ENCODE measurements at places on chromosomes 6 and 20.

DNA sequence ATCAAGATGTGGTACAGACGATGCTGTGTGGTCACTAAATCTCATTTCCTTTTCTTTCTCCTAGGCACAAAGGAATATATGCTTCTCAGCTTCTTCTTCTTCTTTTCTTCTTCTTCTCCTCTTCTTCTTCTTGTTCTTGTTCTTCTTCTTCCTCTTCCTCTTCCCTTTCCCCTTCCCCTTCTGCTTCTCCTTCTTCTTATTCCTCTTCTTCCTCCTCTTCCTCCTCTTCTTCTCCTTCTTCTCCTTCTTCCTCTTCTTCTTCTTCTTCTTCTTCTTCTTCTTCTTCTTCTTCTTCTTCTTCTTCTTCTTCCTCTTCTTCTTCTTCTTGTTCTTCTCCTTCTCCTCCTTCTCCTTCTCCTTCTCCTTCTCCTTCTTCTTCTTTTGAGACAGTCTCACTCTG lies 190.4 kb upstream of the DTNBP1 start:
- no peak for DNase-seq

DNA sequence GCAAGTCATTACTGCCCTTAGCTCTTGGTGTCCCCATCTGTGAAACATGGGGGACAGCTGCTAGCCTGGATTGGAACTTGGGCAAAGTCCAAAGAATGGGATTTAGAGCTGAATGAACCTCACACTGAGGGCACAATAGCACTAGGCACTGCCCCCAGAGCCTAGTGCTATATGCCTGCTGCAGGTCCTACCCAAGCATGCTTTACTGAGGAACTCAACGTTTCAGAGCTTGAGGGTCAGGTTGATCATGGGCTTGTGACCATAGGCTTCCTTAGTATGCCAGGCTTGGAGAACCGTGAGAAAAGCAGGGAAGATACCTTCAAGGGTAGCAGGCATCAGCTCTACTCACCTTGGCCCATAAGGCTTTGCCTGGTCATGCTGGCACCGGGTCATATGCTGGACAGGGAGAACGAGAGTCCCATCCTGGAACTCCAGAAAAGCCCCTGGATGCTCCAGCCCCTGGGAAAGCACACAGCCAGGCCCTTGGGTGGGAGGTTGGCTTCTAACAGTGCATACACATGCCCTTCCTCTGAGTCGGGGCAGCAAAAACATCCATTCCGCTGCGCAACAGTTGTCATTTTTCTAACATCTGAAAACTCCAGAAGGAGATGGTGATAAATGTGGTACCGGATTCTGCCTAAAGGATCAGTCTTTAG lies 29.7 kb downstream of the EIF2S2 start:
- DNase-seq: no peak

DNA sequence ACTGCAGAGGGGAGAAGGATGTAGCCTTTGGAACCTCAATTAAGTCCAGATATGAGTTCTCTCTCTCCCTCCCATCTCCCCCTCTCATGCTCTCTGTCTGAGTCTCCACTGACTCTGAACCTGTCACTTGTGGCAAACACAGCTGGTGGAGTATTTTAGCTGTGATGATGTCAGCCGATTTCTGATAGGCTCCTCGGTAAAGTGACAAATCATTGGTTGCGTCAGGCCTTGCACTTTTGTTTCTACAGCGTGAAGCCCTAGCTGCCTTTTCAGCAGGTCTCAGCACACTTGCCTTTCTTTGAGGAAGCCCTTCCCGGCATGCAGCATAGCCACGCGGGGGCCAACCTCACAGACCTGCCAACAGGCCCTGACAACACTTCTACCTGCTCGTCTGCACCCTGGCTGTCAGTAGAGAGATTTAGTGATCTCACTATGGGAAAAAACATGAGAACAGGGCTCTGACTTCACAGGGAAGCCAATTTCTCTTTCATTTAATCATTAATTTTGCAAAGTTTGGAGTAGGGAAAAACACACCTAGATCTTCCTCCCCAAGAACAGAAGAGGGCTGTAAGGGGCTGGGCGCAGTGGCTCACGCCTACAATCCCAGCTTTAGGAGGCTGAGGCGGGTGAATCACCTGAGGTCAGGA lies 84.4 kb downstream of the GMPR start:
- DNase-seq: peak; percentile 90

GRCh38 chr20:62675877-62676260 lies 32.8 kb upstream of the NTSR1 start:
- DNase-seq: no peak

DNA sequence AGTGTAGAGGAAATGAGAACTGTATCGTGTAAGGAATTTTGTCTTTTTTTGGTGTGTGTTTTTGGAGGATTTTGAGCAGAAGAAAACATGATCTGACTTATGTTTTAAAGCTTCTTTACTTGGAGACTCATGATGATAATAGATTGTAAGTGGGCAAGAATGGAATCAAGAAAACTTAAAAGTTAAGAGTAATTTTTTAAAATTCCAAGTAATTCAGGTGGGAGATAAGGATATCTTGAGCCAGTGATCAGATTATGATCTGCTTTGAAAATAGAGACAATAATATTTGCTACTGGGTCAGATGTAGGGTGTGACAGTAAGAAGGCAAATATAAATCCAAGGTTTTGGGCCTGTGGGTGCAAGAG lies 734 bp downstream of the ZSCAN26 start:
- no peak for DNase-seq

GRCh38 chr6:84638286-84638685 lies 126.1 kb downstream of the TBX18 start:
- DNase-seq: no peak

DNA sequence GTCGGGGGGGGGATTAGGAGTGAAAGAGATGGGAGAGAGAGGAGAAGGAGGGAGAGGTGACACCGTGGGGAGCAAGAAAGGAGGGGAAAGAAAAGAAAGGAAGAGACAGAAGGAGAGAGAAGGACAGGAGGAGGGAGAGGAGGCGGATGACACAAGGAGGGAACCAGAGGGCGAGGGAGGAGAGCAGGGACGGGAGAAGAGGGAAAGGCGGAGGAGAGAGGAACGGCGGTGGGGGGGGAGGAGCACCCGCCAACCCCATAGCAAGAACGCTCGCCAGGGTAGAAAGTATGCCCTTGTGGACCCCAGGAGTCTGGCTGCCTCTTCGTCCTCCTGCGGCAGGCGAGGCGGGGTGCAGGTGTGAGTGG lies 4.5 kb upstream of the INSM1 start:
- no peak for DNase-seq

- no peak for DNase-seq
Measured at GRCh38 chr6:10416863-10417641, 2.2 kb upstream of the TFAP2A start.

- peak; percentile 14 for DNase-seq
Measured at GRCh38 chr20:22248051-22248667, 336.2 kb downstream of the FOXA2 start.

GRCh38 chr20:44807051-44807683 lies 3.2 kb downstream of the RIMS4 start:
- no peak for DNase-seq

DNA sequence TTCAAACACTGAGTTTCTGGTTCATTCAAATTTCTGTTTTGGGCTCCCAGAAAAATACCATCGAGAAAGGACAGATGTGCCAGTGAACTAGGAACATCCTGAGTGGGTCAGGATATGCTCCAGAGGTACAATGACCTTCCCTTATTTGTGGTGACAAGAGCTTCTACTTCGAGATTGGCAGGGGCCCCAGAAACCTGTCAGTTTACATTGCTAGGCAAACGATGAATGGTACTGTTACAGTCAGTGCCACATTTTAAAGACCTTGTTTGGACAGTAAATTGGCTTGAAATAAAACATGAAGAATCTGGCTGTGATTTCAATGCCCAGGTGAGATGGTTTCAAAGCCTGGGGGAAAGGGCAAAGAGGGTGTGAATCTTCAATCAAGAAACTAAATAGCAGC lies 454.5 kb upstream of the ID4 start:
- no peak for DNase-seq

GRCh38 chr20:44026647-44027342 lies 112.1 kb downstream of the TOX2 start:
- DNase-seq: no peak

DNA sequence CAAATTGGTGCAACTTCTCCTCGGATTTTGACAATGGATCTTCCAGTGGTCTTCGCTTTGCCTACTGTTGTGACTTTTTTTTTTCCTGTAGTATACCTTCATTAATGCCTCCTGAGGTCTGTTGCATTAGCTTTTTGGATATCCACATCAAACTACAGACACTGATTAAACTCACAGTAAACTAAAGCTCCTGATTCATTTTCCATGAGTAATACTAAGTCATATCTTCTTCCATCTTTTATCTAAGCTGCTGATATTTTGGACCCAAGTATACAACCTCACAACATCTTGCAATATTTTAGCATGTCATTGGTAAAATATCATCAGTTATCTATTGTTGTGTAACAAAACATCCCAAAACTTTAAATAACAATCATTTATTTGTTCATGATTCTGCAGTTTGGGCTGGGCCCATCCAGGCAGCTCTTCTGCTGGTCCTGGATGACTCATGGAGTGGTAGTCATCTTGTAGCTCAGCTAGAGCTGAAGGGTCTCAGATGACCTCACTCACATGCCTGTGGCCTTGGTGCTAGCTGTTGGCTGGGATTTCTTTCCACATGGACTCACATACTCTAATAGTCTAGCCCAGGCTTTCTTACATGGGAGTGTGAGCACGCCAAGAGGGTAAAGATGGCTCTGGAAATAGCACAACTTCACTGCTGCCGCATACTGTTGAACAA lies 78.3 kb upstream of the SRSF6 start:
- no peak for DNase-seq

DNA sequence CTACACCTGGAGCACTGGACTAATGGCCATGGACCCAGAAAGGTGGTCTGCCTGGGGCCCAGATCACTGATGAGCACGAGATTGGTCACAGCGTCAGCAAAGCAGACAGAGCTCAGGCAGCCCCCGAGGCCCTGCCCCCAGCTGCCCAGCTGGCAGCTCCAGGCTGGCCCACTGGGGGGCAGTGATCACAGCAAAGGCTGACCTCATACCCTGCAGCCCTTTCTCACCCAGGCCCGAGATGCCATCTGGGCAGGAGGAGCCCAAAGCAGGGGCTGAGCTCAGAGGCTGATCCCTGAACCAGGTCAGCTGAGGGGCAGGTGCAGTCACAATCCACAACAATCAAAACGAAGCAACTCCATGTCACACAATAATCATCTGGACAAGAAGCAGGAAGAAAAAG lies 4.1 kb downstream of the MAP1LC3A start:
- peak; percentile 49 for DNase-seq

DNA sequence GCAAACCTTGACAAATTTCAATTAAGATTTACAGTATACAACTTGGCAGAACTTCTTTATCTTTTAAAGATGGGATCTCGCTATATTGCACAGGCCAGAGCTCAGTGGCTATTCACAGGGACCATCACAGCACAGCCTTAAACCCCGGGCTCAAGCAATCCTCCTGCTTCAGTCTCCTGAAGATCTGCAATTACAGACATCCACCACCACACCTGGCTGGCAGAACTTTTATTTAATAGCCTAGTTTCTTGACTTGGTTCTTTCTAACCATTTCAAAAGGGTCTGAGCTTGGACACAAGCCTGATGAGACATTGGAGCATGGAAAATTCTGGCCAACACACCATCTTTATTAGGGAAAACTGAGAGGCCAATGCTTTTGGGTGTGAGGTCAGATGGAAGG lies 151.6 kb upstream of the KCNG1 start:
- DNase-seq: no peak

DNA sequence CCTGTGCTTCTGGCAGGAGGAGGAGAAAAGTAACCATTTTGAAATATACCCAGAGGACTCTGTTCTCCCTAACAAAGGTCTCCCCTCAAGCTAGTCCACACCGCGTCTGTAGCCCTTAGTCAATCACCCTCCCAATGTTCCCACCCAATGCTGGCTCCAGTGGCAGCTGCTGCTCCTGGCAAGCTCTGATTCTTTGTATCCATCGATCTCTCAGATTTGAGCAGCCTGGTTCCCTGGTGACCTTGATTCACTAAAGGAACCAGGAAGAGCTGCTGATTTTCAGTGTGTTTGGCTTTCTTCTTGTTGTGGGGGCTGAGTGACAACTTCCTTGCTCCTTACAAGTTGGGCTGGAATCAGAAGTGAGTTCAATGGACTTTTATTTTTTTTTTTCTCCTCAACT lies 68.5 kb downstream of the FOXC1 start:
- no peak for DNase-seq

DNA sequence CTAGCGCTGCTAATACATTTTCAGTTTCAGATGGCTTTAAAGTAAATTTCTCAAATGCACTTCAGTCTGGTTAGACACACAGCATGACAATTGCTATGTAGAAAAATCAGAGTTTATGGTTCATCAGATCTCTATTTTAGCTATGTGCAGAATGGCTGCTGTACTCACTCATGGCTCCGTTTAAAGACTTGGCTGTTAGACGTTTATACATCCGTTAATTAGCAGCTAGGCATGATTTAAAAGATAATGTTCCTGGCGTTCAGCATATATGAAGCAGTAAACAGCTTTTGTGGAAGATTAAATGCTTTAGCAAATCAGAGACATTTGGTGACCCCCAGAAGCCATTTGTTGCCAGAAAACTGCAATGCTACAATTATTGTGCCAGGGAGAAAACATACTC lies 350.0 kb upstream of the MANEA start:
- DNase-seq: no peak

GRCh38 chr6:358847-359246 lies 32.7 kb upstream of the IRF4 start:
- DNase-seq: no peak

GRCh38 chr6:130098317-130098716 lies 79.9 kb downstream of the L3MBTL3 start:
- no peak for DNase-seq

DNA sequence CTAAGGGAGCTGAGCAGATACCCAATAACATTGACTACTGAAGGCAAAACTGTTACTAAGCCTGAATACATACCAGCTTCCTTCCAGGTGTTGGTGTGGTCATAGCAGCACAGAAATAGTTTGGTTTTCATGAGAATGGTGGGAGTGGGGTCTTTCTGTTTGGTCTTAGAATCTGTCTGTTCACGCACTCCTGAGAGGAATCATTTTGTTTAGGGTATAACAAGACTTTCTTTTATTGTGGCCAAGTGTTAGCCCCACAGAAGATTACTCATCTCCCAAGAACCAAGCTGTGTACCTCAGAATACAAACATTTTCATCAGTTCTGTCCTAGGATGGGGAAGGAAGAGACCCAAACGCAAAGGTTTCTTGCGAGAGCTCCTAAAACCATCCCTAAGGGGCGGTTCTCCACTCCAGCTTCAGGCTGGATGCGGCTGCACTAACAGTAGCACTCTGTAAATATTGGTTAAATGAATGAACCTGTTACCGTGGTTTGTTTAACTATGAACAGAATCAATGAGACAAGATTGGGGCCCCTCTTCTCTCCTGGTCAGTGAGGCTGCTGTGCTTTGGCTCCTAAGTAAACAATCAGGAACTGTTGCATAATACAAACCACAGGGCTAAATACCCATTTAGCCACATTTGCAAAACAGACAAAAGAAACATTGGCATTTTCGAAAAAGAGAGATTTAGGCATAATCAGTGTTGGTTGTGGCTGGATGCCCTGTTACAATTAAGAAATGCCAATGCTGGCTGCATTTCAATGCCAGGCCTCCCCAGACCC lies 44.9 kb downstream of the SNAP25 start:
- no peak for DNase-seq

- DNase-seq: no peak
Measured at GRCh38 chr6:10613077-10613476, 81.3 kb downstream of the C6orf52 start.

Measured in NB4 (cell line).